Suppressor macrophage treated with lipopolysaccharide for 1 hour (primary cell): ENCODE measurements at places on chromosomes 16 and 17.

DNA sequence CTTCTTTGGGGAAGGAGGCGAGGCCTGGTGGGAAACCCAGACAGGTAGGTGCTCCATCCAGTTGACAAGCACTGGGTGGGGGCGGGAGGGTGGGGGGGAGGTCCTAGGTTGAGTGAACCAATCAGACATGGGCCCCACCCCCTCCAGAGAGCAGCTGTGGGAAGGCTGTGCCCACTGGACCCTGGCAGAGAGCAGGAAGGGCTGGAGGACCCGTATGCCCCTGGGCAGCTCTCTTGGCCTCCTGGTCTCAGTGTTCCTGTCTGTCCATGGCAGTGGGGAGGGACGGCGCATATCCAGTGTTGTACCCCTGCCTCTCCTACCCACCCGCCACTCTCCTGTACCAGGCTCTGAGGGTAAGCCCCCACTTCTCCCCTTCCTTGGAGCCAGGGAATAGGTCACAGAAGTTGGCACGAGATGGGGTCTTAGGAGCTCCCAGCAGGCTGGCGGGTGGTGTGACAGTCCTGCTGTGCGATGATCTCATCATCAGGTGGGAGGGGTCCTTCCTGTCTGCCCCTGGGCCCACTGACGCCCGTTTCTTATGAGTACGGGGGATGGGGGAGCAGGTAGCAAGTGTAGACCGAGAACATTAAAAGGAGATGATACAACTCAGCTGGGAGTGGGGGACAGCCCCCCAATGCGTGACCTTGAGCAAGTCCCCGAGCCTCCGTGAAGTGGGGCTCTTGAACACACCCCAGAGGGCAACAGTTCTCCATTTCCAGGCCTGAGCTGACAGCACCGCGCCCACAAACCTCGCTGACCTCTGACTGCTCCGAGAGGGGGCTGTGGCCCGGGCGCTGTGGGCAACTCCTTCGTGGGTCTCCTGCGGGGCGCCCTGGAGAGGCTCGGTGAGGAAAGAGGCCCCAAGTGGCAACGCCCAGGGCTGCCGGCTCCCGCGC is 1.2 kb upstream of the ZFPM1 start:
- peak; percentile 47 for DNase-seq

- no peak for DNase-seq
Observed at GRCh38 chr17:81514489-81514738, 1.8 kb upstream of the ACTG1 start.

- DNase-seq = no peak
Observed at GRCh38 chr16:89822188-89823086, 5.8 kb upstream of the SPIRE2 start.

- no peak for DNase-seq
Observed at GRCh38 chr17:47077576-47077975, 98.5 kb upstream of the RPRML start.

DNA sequence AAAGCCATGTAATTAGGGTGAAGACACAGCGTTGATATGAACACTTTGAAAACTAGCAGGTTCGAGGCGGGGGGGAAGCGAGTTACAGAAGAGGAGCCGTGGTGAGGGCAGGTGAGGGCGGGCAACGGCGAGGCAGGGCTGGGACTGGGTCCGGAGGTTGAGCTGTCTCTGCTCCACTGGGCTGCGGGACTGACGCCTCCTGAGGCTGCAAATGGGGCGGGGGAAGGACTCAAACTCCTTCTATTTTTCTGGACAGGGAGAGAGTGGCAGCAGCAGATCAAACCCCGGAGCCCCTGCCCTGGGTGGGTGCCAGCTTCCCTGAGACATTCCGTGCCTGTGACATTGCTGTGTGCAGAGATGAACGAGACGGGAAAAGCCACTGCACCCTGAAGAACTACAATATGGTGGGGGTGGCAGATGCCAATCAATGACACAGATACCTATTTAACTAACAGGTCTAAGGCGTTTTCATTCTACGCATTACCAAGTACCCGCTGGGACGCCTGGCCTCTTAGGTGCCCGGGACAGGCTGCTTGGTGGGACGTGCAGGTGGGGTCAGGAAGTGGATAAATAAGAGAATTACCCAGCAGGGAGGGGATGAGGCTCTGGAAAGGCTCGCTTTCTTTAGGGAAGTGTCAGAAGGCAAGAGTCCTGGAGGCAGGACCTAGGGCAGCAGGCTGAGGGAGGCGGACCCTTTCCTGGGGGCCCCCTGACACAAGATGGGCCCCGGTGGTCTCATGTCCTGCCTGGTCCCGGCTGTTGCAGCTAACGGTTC is 30.4 kb downstream of the RPH3AL start:
- DNase-seq = no peak

DNA sequence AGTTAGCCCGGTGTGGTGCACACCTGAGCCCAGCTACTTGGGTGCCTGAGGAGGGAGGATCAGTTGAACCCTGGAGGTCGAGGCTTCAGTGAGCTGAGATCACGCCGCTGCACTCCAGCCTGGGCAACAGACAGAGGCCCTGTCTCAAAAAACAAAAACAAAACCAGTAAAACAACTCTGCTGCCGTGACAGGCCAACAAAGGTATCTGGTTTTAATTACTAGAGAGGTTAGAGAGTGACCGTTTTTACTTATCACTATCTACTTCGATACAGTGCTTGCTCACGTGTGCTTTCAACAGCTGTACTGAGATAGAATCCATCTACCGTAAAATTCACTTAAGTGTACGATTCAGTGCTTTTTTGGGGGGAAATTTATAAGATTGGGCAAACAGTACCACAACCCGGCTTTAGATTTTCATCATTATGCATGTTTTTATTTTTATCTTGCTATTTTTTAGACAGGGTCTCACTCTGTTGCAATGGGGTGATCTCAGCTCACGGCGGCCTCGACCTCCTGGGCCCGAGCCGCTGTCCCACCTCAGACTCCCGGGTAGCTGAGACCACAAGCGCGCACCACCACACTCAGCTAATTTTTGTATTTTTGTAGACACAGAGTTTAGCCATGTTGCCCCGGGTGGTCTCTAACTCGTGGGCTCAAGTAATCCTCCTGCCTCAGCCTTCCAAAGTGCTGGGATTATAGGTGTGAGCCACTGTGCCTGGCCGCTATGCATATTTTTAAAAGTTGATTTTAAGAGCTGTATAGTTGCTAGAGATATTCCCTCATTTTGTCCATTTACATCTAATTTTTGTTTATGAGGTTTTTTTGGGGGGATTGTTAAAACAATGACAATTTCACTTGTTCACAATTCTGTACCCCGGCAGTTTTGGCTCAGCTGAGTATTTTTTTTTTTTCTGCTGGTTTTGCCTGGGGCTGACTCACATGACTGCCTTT is 30.9 kb downstream of the SERPINF1 start:
- no peak for DNase-seq

DNA sequence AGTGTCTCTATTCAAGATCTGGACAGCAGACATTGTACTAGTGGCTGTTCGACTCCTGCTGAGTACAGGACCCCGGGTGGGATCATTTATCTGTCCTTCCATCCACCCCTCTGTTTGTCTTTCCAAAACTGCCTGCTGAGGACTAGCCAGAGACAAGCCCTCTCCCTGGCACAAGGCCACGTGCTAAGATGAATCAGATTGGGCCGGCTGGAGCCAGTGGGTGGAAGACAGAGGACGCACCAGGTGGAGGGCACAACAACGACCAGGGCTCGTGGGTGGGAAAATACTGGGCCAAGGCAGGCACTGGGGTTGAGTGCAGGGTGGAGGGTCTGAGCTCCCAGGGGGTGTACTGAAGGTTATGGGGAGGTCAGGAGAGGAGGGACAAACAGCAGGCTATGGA is 1.4 kb upstream of the CA7 start:
- no peak for DNase-seq

DNA sequence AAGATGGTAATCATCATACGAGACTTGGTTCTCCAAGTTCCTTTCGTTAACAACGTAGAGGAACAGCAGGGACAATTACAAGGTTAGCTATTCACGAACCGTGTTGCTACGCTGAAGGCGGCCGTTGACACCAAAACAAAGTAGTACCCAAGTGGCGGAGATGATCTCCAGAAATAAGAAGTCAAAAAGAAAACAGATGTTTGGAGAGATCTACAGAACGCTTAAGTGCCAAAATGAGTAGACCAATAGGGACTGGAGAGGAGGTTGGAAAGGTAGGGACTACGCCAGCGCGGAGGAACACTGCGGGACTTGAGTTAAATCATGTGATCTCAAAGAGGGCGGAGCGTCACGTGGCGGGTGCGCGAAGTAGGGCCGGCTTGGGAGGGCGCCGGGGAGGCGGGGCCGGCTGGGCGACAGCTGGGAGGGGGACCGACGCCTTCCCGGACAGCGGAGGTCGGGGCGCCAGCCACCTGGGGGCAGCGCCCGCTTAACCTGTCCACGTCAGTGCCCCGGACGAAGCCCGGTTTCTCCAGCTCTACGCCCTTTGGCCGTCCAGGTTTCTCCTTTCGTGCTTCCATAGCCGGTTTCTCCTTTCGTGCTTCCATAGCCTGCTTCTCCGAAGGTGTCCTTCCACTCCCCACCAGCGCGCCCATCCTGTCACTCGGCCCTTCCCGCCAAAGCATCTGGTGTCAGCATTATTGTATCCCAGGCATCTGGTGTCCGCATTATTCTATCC is 636 bp upstream of the GABARAP start:
- DNase-seq = peak; percentile 95

DNA sequence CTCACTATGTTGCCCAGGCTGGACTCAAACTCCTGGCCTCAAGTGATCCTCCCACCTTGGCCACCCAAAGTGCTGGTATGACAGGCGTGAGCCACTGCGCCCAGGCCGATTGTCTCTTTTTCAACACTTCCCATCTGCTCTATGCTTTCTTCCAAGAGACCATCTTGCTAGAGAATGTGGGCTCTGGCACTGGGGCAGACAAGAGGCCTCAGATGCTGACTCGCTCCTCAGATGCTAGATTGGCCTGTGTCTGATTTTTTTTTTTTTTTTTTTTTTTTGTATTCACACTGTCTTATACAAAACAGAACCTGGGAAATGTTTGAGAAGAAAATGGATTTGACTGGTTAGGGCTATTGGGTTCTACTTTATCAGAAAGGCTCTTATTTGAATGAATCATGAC is 58.2 kb downstream of the CYB5D2 start:
- no peak for DNase-seq

DNA sequence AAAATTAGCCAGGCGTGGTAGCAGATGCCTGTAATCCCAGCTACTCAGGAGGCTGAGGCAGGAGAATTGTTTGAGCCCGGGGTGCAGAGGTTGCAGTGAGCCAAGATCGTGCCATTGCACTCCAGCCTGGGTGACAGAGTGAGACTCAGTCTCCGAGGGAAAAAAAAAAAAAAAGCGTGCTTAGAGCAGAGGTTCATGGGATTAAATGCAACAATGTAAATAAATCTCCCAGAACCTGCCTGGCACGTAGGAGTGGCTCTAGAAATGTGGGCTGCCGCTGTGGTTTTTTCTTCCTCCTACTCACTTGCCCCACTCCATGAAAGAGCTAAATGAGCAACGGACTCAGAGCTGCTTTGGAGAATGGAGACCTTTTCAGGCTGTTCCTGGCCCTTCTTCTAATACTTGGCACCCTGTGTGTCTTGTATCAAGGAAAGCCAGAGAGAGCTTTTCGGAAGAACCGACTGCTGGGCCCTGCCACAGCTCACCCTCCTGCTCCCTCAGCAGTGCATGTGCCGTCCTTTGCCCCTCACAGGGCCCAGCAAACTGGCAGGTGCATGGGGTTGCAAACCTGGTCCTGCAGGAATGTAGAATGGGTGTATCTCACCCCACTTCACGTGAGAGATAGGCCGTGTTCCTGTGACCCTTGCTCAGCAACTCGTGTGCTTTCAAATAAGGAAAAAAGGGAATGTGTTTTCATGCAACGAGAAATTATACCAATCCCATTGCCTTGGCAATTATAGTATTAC is 52.0 kb downstream of the LDHD start:
- DNase-seq = peak; percentile 57

GRCh38 chr16:85689950-85690320 is 1.2 kb upstream of the GINS2 start:
- DNase-seq = no peak

GRCh38 chr16:14415291-14415690 is 214.8 kb downstream of the PARN start:
- DNase-seq = no peak

GRCh38 chr17:6660805-6661463 is 9.4 kb downstream of the C17orf100 start:
- DNase-seq = peak; percentile 73

- DNase-seq = no peak
Observed at GRCh38 chr17:16427020-16427419, 11.6 kb downstream of the TRPV2 start.

DNA sequence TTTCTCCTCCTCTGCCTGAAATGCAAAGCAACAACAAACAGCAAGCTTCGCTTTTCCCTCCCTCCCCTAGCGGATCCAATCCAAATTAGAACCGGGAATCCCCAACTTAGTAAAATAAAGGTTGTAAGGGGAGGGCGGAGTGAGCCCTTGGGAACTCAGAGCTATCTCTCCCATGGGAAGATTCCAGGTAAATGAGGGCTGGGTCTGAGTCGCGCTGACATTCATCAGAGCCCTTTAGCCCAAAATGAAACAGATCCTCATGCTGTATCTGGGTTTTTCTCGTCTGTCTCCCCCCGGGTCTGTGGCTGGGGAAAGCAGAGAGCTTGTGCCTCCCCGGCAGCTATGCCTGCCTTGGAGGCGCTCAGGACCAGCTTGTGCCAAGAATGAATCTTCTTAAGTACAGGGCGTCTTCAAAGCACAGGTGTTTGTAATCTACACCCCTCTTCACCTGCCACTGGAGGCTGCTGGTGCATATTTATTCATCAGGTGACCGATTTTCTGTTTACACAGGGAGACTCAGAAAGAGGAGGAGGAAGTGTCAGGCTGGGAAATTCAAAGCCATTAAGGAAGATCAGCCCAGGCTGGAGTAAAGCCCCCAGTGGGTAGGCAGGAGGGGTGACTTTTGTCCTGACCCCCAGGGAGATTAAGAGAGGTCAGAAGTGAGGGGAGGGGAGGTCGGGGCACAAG is 55.0 kb upstream of the GSE1 start:
- peak; percentile 36 for DNase-seq

DNA sequence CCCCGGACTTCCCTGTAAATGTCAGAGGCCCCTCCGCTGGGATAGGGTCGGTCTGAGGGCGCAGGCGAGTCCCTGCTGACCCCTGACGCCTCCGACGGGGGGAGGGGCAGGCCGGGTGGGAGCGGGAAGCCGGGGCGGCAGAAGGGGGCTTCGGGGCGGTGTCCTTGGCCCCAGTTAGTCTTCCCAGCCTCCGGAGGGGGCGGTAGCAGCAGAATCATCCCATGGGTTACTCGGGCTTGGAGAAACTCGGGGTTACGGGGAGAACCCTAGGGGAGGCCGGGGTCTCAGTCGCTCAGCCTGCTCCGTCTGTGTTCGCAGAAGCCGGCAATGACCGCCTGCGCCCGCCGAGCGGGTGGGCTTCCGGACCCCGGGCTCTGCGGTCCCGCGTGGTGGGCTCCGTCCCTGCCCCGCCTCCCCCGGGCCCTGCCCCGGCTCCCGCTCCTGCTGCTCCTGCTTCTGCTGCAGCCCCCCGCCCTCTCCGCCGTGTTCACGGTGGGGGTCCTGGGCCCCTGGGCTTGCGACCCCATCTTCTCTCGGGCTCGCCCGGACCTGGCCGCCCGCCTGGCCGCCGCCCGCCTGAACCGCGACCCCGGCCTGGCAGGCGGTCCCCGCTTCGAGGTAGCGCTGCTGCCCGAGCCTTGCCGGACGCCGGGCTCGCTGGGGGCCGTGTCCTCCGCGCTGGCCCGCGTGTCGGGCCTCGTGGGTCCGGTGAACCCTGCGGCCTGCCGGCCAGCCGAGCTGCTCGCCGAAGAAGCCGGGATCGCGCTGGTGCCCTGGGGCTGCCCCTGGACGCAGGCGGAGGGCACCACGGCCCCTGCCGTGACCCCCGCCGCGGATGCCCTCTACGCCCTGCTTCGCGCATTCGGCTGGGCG is 542 bp downstream of the GUCY2D start:
- no peak for DNase-seq

- DNase-seq = no peak
Observed at GRCh38 chr16:5903153-5903552, 805.6 kb upstream of the EEF2KMT start.

- no peak for DNase-seq
Observed at GRCh38 chr16:83813823-83814658, 6.3 kb downstream of the HSBP1 start.
